ENCODE measurements at places on chromosomes 13 and 19. TPM values are rescaled to one million over a fixed set of nuclear protein-coding genes. Genes with fewer than 3 reads are reported as not detected.

GRCh38 chr13:106533943-106534638 lies 1.4 kb downstream of the EFNB2 start:
- H3K27ac ChIP-seq: peak overlapping the region; percentile 83
- 0 out of 2 replicates have a peak, but pooled peaks cover 6% of the 10 kb centered on the region for H3K36me3 ChIP-seq
- no peaks in the 10 kb centered on the region for H3K27me3 ChIP-seq
- H3K4me3 ChIP-seq: peak overlapping the region; percentile 72
- peak; percentile 60 for DNase-seq

DNA sequence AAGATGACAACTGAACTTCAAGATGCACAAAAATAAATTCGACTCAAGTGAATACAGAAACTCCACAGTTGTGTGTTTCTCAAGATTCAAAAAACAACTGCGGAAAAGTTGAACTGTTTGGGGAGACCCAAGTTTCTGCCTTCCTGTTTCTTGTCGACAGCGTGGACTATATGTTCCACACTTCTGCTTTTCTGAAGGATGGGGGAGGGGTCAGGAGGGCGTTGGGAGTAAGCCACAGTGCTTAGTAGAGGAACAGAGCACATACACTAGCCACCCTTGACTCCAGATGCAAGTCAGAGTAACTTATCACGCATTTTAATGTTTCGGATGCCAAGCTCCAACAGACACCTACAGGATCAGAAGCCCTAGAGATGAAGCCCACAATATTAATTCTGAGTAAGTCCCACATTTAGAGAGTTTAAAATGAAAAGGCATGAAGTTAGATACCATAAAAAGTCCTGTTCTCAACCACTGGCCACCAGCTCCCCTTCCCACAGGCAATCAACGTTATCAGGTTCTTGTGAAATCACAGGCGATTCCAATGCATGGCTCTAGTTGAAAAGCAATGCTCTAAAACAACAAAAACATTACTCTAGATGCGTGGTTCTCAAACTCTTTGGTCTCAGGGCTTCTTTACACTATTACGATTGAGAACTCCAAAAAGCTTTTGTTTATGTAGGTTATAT lies 4.2 kb downstream of the TUBGCP3 start:
- no peaks in the 10 kb centered on the region for H3K27me3 ChIP-seq
- peaks cover 14% of the 10 kb centered on the region for H3K4me1 ChIP-seq
- DNase-seq: no peak
- no peak overlapping the region for H3K27ac ChIP-seq
- 0 out of 2 replicates have a peak, but pooled peaks cover 3% of the 10 kb centered on the region for H3K36me3 ChIP-seq
- no peak overlapping the region for H3K4me3 ChIP-seq

- no peak overlapping the region for H3K4me3 ChIP-seq
- H3K4me1 ChIP-seq: peaks cover 22% of the 10 kb centered on the region
- H3K27ac ChIP-seq: no peak overlapping the region
- no peaks in the 10 kb centered on the region for H3K36me3 ChIP-seq
These were observed 10.9 kb upstream of the MEIS3 start for GRCh38 chr19:47430041-47430802.

DNA sequence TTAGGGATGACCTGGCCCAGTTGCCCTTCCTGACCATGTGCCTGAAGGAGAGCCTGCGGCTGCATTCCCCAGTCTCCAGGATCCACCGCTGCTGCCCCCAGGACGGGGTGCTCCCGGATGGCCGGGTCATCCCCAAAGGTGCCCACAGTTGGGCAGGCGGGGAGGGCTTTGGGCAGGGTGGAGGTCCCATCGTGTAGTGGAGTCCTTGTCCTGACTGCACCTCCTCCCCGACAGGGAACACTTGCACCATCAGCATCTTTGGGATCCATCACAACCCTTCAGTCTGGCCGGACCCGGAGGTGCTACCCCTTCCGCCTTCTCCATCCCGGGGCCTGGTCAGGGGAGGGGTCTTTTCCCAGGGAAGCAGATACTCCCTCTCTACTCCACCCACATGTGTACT lies 31.7 kb upstream of the CYP4F8 start:
- H3K4me1 ChIP-seq: no peaks in the 10 kb centered on the region
- DNase-seq: no peak
- peaks cover 19% of the 10 kb centered on the region for H3K27me3 ChIP-seq
- no peak overlapping the region for H3K27ac ChIP-seq
- no peak overlapping the region for H3K4me3 ChIP-seq
- no peaks in the 10 kb centered on the region for H3K36me3 ChIP-seq

ZNF71 gene
- total RNA-seq: 7.2 TPM

- no peak for DNase-seq
- peaks cover 21% of the 10 kb centered on the region for H3K4me1 ChIP-seq
- H3K27me3 ChIP-seq: no peaks in the 10 kb centered on the region
- H3K4me3 ChIP-seq: no peak overlapping the region
These were observed 9.3 kb downstream of the POU2F2 start for GRCh38 chr19:42122691-42123607.

DNA sequence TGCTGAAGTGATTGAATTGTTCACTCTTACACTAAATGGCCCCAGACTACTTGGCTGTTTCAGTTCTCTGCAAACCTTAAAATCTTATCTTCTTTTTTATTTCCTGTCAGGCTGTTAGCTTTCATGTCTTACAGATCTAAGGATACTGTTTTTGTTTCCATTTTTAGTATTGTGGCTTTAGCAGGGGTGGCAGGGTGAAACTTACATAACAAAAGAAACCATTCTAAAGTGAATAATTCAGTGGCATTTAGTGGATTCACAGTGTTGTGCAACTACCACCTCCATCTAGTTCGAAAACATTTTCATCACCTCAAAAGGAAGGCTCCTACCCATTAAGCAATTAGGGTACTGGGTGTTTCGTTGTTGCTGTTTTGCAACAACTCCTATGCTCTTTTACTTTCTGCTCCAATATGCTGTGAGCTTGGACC lies 19.8 kb downstream of the TMEM272 start:
- no peak for DNase-seq
- no peak overlapping the region for H3K27ac ChIP-seq
- peaks cover 62% of the 10 kb centered on the region for H3K27me3 ChIP-seq
- no peaks in the 10 kb centered on the region for H3K36me3 ChIP-seq
- H3K4me1 ChIP-seq: no peaks in the 10 kb centered on the region

PEAK3 gene
- not detected for total RNA-seq

- peaks cover 52% of the 10 kb centered on the region for H3K4me1 ChIP-seq
- H3K27ac ChIP-seq: 0 out of 2 replicates have a peak within 1 kb of the TSS, but pooled peaks have one; percentile 68
These were observed at the start of gene BBC3 for GRCh38 chr19:47230921-47231214. Gene BBC3 (minus strand): TSS chr19:47231199. CDS start chr19:47228431, 2,768 bp downstream.

SLC25A41 gene
- not detected for total RNA-seq

DNA sequence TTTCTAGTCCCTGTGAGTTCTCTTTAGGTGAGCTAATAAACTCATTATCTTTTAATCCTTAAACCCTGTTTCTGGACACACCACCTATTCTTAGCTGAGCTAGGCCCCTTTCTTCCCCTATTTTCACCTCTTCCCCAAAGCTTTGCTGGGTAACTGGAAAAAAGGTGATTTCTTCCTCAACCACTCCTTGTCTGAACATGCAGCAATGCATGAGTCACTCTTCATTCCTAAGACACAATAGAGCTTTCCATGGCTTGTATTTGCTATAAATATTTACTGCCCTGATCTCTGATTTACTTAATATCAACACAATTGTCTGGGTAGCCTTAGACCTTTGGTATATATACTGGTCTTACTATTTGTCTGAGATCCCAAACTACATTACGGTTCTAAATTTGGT lies 370.9 kb downstream of the KLF5 start:
- peak overlapping the region; percentile 88 for H3K27ac ChIP-seq
- H3K27me3 ChIP-seq: no peaks in the 10 kb centered on the region

Data from PC-9 (cell line).